ENCODE measurements at places on chromosomes 2 and 18.

- peak overlapping the region; percentile 83 for H3K4me3 ChIP-seq
- DNase-seq = no peak
- H3K27ac ChIP-seq = peak overlapping the region; percentile 99
- H3K27me3 ChIP-seq = no peaks in the 10 kb centered on the region
Observed at GRCh38 chr2:197453914-197454398, 604 bp downstream of the COQ10B start.

GRCh38 chr18:7741640-7742039 lies 174.5 kb downstream of the PTPRM start:
- no peaks in the 10 kb centered on the region for H3K27me3 ChIP-seq
- H3K4me3 ChIP-seq = no peak overlapping the region
- H3K27ac ChIP-seq = no peak overlapping the region
- H3K4me1 ChIP-seq = no peaks in the 10 kb centered on the region
- no peak for DNase-seq

DNA sequence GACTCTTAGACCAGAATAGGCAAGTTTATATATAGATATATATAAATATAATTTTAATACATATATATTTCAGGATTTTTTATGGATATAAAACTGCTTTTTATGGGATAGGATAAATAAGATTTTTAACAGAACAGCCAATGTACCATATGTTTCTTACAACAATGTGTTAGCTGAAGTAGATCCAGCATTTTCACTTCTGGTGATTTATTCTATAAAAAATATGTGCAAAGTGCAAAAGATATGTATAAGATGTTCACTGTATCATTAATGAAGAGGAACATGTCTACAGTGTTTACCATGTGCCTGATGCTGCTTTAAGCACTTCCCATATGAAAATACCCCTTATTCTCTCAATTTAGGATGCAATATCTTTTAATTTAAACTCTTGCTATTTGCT lies 22.2 kb upstream of the GPR75 start:
- no peak for DNase-seq
- H3K4me3 ChIP-seq = no peak overlapping the region
- no peak overlapping the region for H3K27ac ChIP-seq
- peaks cover 35% of the 10 kb centered on the region for H3K36me3 ChIP-seq
- no peaks in the 10 kb centered on the region for H3K4me1 ChIP-seq
- H3K27me3 ChIP-seq = no peaks in the 10 kb centered on the region

- H3K4me1 ChIP-seq = peaks cover 40% of the 10 kb centered on the region
- no peaks in the 10 kb centered on the region for H3K36me3 ChIP-seq
- no peak overlapping the region for H3K27ac ChIP-seq
- peak; percentile 73 for DNase-seq
Observed at GRCh38 chr2:136378712-136379595, 261.0 kb upstream of the CXCR4 start.

DNA sequence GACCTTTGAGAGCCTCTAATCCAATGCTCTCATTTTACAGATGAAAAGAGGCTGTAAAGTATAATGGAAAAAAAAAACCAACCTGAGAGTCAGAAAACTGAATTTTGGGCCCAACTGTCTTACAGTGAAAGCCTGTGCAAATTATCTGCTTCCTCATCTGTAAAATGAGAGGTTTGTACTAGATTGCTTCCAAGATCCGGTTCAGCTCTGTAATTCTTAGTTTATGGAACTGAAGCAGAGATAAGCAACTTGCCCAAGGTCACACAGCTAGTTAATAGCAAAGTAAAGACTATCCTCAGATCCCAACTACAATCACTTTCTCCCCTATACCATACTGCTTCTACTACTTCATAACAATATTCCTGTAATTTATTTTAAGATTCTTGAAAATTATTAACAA lies 6.3 kb downstream of the TLK1 start:
- H3K4me3 ChIP-seq = no peak overlapping the region
- no peak for DNase-seq
- no peaks in the 10 kb centered on the region for H3K36me3 ChIP-seq
- H3K4me1 ChIP-seq = peaks cover 53% of the 10 kb centered on the region
- no peak overlapping the region for H3K27ac ChIP-seq
- H3K27me3 ChIP-seq = no peaks in the 10 kb centered on the region

DNA sequence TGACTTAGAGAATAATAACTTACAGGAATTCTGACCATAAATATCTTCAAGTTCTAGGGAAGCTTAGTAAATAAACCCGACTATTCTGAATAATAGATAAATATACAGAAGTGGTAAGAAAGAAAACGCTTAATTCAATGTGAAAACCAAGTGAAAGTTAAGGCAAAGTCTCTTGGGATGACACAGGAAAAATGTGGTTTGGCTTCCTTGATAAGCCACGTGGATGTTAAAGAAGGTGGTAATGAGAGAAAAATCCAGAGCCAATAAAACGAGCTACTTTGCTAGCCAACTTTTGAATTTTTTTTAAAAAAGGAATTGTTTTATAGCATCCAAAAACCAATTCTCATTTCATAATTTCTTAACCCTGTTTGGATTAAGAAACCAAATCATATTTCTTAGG lies 166.2 kb upstream of the VRK2 start:
- H3K4me1 ChIP-seq = no peaks in the 10 kb centered on the region
- no peak for DNase-seq
- no peaks in the 10 kb centered on the region for H3K27me3 ChIP-seq
- H3K27ac ChIP-seq = no peak overlapping the region

Measured in CD8-positive, alpha-beta memory T cell (primary cell).